Mesendoderm (in vitro differentiated cells): ENCODE measurements at places on chromosomes 2 and 18.

GRCh38 chr2:238890131-238890530 is 42.2 kb downstream of the TWIST2 start:
- H3K4me3 ChIP-seq = no peak overlapping the region
- H3K36me3 ChIP-seq = no peaks in the 10 kb centered on the region
- no peaks in the 10 kb centered on the region for H3K27me3 ChIP-seq
- H3K4me1 ChIP-seq = peaks cover 2% of the 10 kb centered on the region
- no peak overlapping the region for H3K27ac ChIP-seq
- DNase-seq = no peak

DNA sequence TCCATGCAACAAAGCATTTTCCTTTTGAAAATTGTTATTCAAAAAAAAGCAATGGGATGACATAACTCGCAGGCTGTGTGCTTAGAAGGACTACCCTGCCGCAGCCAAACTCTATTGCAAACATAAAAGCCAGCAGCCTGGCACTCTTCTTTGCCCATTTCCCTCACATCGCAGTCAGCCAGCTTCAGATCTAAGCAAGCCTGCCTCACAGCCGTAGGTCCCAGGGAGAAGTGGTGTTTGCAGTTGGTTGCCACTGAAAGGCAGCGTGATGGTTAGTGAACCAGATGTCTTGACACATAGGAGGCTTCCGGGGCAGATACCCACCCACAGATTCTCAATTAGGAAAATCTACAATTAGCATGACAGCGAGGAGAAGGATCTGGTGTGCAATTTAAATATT is 655.2 kb downstream of the RNF144A start:
- H3K27me3 ChIP-seq = no peaks in the 10 kb centered on the region
- no peaks in the 10 kb centered on the region for H3K4me1 ChIP-seq
- no peak for DNase-seq

DNA sequence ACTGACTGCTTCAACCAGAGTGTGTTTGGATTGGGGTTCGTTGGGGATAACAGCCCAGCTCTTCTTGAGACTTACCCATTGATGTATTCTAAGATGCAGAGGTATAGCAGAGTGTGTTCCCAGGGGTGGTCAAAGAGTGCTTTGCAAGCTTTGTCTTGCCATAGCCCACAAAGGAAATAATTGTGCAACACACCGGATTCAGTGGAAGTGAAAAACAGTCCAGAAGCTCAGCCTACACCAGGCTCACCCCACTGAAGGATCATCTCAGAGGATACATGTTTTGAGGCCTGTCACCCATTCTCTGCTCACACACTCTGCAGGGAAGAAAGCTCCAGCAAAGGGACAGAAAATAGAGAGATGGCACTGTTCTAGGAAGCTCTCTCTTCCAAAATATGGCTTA is 9.6 kb downstream of the CACNB4 start:
- no peak overlapping the region for H3K27ac ChIP-seq
- H3K4me1 ChIP-seq = no peaks in the 10 kb centered on the region
- DNase-seq = no peak
- no peaks in the 10 kb centered on the region for H3K27me3 ChIP-seq
- H3K4me3 ChIP-seq = no peak overlapping the region

- peaks cover 7% of the 10 kb centered on the region for H3K4me1 ChIP-seq
- H3K4me3 ChIP-seq = no peak overlapping the region
- H3K36me3 ChIP-seq = no peaks in the 10 kb centered on the region
- peak; percentile 51 for DNase-seq
- H3K27me3 ChIP-seq = no peaks in the 10 kb centered on the region
- H3K27ac ChIP-seq = no peak overlapping the region
These were observed 115.1 kb upstream of the NOSTRIN start for GRCh38 chr2:168687314-168687713.

DNA sequence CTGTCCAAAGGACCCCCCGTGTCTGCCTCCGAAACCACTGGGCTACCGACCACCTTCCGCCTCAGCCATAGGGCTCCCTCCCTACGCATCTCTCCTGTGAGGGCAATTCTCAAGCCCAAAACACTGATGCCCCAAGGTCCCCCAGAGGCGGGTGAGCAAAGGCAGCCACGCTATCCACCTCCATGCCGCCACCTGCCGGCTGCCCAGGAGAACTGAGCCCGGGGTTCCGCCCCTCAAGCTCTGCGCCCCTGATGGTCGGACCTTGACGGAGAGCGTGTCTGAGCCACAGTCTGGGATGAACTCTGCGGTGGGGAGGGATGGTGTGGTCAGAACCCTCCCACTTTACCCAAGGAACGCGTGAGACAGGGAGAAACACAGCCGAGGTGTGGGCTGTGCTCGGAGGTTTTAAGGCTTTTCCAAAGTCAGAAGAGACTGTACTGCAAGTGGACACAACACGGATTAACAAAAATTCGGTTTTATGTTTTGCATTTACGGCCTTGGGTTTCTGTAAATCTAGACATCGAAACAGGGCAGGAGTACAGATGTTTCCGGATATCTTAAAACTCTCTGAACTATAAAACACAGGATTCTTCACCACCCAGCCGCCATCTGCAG is 114.1 kb downstream of the ZNF516 start:
- H3K36me3 ChIP-seq = no peaks in the 10 kb centered on the region
- no peak overlapping the region for H3K4me3 ChIP-seq
- DNase-seq = peak; percentile 81
- no peaks in the 10 kb centered on the region for H3K4me1 ChIP-seq

DNA sequence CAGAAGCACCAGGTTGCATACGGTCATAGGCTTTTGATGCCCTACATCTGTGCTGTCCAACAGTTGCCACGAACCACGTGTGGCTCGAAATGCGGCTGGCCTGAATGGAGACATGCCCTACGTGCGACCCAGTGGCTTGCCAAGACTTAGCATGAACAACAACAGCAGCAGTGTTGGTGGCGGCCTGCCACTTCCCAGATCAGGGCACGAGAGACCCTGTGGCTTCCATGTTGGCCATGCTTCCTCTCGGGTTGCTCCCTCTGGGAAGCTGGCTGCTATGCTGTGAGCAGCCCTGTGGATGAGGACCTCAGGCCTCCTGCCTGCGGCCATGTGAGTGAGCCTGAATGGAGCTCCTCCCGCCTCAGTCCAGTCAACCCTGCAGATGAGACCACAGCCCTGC is 212.3 kb downstream of the HDAC4 start:
- no peaks in the 10 kb centered on the region for H3K4me1 ChIP-seq
- H3K27me3 ChIP-seq = no peaks in the 10 kb centered on the region
- no peak overlapping the region for H3K4me3 ChIP-seq
- DNase-seq = no peak
- peaks cover 2% of the 10 kb centered on the region for H3K36me3 ChIP-seq

- no peak overlapping the region for H3K27ac ChIP-seq
- H3K27me3 ChIP-seq = no peaks in the 10 kb centered on the region
- H3K4me1 ChIP-seq = no peaks in the 10 kb centered on the region
- no peaks in the 10 kb centered on the region for H3K36me3 ChIP-seq
- no peak for DNase-seq
These were observed 83.0 kb downstream of the ACSL3 start for GRCh38 chr2:222943820-222944219.

GRCh38 chr2:203692031-203692710 is 14.3 kb upstream of the CD28 start:
- no peak overlapping the region for H3K4me3 ChIP-seq
- H3K27ac ChIP-seq = no peak overlapping the region
- H3K36me3 ChIP-seq = no peaks in the 10 kb centered on the region
- no peak for DNase-seq

- no peaks in the 10 kb centered on the region for H3K36me3 ChIP-seq
- H3K4me1 ChIP-seq = no peaks in the 10 kb centered on the region
- H3K27ac ChIP-seq = no peak overlapping the region
- H3K27me3 ChIP-seq = no peaks in the 10 kb centered on the region
- peak; percentile 35 for DNase-seq
- H3K4me3 ChIP-seq = no peak overlapping the region
These were observed 476.3 kb upstream of the VWC2L start for GRCh38 chr2:213934560-213934959.

- peak overlapping the region; percentile 87 for H3K27ac ChIP-seq
- no peaks in the 10 kb centered on the region for H3K36me3 ChIP-seq
- H3K27me3 ChIP-seq = no peaks in the 10 kb centered on the region
- no peak for DNase-seq
These were observed 92.1 kb downstream of the ACKR3 start for GRCh38 chr2:236661762-236662110.

GRCh38 chr18:75159646-75160356 is 49.1 kb downstream of the PTGR3 start:
- no peak overlapping the region for H3K4me3 ChIP-seq
- no peaks in the 10 kb centered on the region for H3K27me3 ChIP-seq
- peaks cover 6% of the 10 kb centered on the region for H3K4me1 ChIP-seq
- no peaks in the 10 kb centered on the region for H3K36me3 ChIP-seq

DNA sequence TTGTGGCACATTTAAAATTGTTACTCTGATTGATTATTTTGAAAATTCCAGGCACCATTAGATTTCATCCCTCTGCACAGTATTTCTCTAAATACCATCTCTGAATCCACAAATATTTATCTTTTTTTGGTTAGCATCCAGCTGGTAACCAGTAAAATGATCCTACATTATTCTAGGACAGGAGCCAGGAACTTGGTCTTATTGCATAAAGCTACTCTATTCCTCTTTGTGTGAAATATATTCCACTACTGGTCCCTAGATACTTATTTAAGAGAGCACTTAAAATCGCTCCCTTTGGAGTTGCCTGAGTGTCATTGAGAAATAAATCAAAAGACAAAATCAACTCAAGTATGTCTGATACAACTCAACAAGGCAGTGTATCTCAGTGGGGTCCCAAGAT is 7.4 kb upstream of the MBOAT2 start:
- no peak overlapping the region for H3K4me3 ChIP-seq
- no peaks in the 10 kb centered on the region for H3K4me1 ChIP-seq
- H3K27me3 ChIP-seq = no peaks in the 10 kb centered on the region
- H3K27ac ChIP-seq = no peak overlapping the region

DNA sequence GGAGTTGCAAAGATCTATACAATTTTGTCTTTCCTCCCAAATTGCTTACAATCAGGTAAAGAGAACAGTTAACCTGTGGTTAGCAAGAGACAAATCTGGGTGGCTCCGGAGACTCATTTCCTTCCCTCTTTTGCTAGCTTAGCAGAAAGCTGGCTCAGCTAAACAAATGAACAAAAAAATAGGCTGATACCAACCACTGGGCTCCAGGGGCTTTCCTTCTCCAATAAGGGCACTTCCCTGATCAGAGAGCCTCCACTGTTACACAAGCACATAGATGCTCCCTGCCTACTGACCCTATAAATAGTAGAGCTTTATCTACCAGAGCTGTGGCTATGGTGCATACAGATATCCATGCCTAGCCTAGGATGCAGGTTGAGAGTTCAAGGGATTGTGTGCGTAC is 90.1 kb upstream of the ARL5A start:
- no peaks in the 10 kb centered on the region for H3K36me3 ChIP-seq
- no peak for DNase-seq
- H3K27me3 ChIP-seq = no peaks in the 10 kb centered on the region
- H3K27ac ChIP-seq = no peak overlapping the region

GRCh38 chr2:59655809-59656208 is 897.6 kb downstream of the BCL11A start:
- no peaks in the 10 kb centered on the region for H3K4me1 ChIP-seq
- H3K36me3 ChIP-seq = no peaks in the 10 kb centered on the region
- H3K27ac ChIP-seq = no peak overlapping the region
- H3K4me3 ChIP-seq = no peak overlapping the region
- no peaks in the 10 kb centered on the region for H3K27me3 ChIP-seq

- no peak overlapping the region for H3K27ac ChIP-seq
- H3K4me3 ChIP-seq = no peak overlapping the region
- H3K36me3 ChIP-seq = no peaks in the 10 kb centered on the region
- no peaks in the 10 kb centered on the region for H3K27me3 ChIP-seq
- DNase-seq = no peak
- H3K4me1 ChIP-seq = no peaks in the 10 kb centered on the region
These were observed 142.2 kb downstream of the DYSF start for GRCh38 chr2:71595569-71595968.

- no peaks in the 10 kb centered on the region for H3K36me3 ChIP-seq
- no peaks in the 10 kb centered on the region for H3K27me3 ChIP-seq
- no peak overlapping the region for H3K4me3 ChIP-seq
These were observed 92.9 kb downstream of the TGOLN2 start for GRCh38 chr2:85234868-85235267.

- no peak overlapping the region for H3K27ac ChIP-seq
- H3K4me3 ChIP-seq = no peak overlapping the region
- DNase-seq = no peak
- no peaks in the 10 kb centered on the region for H3K27me3 ChIP-seq
These were observed 104.5 kb downstream of the EPHA4 start for GRCh38 chr2:221467610-221468009.

DNA sequence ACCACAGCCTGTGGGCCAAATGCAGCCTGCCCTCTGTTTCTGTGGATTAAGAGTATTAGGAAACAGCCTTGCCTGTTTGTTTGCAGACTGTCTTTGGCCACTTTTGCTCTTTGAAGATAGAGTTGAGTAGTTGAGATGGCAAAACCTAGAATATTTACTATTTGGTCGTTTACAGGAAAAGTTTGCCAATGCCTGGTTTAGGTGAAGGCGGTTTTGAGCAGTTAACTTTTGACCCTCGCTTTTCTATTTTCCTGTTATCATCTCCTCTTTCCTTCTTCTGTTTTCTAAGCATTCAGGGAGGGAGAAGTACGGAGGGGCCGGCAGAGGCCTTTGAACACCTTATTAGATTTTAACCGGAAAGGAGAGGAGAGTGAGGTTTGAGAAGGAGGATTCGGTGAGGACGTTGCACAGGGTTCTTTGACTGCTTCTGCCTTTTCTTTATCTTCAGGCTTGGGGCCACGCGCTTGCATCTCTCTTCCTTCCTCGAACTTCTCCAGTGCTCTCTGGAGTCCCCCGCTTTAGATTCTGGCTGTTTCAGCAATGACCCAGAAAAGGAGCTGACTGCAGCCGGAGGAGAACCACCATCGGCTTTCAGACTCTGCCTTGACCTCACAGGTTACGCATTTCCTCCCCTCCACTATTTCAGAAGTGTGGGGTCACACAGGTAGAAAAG is 39.2 kb downstream of the IL1R2 start:
- H3K4me3 ChIP-seq = no peak overlapping the region
- H3K27ac ChIP-seq = no peak overlapping the region
- no peaks in the 10 kb centered on the region for H3K4me1 ChIP-seq
- DNase-seq = no peak

DNA sequence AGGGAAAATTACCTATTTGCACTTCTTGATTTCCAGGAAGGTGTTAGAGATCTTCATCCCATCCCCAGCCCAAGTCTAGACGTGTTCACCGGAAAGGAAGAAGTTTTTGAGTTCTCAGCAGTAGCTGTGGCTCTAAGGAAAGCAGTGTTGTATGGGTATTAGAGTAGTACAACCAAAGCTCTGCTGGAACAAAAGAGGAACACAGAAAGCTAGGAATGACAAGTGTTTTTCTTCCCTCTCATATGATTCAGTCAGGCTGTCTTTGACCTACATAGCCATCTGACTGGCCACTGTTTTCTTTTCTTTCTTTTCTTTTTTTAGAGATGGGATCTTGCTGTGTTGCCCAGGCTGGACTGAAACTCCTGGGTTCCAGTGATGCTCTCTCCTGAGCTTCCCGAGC is 82.7 kb upstream of the SLC39A10 start:
- no peak overlapping the region for H3K4me3 ChIP-seq
- H3K36me3 ChIP-seq = no peaks in the 10 kb centered on the region
- H3K27ac ChIP-seq = no peak overlapping the region
- no peaks in the 10 kb centered on the region for H3K4me1 ChIP-seq
- H3K27me3 ChIP-seq = no peaks in the 10 kb centered on the region
- no peak for DNase-seq
